ENCODE measurements at places on chromosomes 7 and 10.
A peak's percentile ranks its signal among the peaks of the same experiment; 100 is the strongest.

GRCh38 chr7:117751775-117752174 is 121.5 kb downstream of the CTTNBP2 start:
- no peak for DNase-seq

DNA sequence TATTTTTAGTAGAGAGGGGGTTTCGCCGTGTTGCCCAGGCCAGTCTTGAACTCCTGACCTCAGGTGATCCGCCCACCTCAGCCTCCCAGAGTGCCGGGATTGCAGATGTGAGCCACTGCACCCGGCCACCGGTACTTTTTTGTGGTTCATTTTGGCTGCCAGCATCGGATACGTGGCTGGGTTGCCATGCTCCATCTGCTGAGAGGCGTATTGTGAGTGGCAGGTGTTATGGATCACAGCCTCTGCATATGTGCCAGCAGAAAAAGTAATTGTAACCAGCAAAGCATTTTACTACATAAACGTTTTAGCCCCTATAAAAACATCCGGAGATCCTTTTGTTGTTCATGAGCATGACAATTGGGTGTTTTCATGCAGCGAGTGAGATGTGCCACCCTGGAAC is 7.1 kb downstream of the FOXK1 start:
- no peak for DNase-seq

DNA sequence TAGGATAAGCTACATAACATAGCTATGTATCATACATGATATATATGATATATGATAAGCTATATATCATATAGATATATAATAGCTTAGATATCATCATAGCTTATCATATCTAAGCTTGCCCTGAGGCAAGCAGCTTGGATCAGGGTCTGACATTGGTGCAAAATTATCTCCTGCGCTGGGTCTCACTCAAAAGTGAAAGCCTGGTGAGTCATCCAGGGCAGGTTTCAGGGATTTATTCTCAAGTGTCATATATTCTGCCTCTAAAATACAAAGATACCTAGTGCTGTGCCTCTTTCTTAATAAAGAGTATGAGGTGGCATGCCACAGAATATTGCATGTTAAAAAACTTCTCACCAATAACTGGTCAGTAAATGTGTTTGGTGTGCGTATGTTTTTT is 105.9 kb downstream of the CDC14C start:
- DNase-seq, result no peak

DNA sequence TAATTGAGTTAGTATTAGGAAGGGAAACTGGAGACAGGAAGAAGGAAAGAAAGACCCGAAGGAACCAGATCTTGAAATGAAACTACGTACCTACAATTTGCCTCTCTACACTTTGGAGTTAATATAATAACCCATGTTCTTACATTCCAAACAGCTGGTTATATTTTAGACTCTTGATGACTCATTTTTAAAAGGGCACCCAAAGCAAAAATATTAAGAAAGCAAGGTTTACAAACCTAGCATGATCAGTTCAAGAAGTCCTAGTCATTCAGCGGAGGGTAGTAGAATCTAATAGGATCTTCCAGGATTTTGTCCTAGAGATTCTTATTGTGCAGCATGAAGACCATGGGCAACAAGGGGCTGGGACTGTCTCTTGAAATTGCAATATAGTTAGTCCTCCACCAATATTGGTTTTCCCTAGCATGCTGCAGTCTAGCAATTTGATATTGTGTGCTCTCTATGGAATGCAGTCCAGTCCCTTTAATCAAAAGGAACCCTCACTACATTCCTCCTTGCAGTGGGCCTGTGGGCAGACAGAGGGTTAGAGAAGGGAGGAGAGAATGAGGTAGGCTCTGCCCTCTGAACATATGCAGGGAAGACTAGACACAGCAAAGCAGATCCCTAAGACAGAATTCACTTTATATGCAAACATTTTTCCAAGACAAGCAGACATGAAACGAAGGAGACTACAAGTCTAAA is 230.3 kb downstream of the INHBA start:
- no peak for DNase-seq

GRCh38 chr7:130669085-130669700 is 645 bp upstream of the COPG2 start:
- DNase-seq, result no peak

- DNase-seq, result peak; percentile 88
Observed at GRCh38 chr10:117216611-117217195, 19.4 kb downstream of the KCNK18 start.

GRCh38 chr7:50818324-50818723 is 35.6 kb upstream of the GRB10 start:
- no peak for DNase-seq

DNA sequence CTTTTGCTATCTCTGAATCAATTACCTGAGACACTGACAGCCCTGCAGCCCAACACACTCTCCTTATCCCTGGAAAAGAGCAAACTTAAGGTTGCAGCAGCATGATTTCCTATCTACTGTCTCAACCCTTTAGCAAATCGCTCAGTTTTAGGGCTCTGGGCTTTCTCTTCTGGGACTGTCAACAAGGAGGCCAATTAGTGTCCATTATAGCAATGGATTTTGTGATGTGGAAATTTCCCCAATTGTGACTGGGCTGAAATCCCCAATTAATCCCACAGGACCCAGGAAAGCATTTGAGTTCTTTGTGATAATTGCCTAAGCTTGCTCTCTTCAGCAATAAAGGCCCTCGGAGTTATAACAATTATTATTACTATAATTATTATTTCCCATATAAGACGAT is 197.0 kb downstream of the ZNF438 start:
- no peak for DNase-seq

DNA sequence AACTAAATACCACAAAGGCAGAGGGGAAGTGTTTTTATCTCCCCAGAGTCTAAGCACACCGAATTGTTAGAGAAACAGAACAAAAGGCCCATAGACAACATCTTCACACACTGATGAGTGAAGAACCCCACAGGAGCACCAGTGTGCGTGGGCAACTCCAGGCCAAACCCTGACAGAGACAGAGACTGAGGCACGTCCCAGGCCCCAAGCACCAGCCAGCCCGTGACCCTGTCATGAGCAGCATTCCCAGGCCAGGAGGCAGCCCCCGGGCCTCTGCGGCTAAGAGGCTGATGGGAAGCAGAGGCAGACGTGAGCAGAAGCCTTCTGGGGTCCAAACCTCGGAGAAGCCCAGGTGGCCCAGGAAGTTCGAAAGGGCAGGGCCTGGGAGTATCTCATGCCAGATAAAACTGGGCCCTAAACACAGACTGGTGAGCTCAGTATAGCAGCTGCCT is 184.4 kb downstream of the TCERG1L start:
- peak; percentile 75 for DNase-seq

DNA sequence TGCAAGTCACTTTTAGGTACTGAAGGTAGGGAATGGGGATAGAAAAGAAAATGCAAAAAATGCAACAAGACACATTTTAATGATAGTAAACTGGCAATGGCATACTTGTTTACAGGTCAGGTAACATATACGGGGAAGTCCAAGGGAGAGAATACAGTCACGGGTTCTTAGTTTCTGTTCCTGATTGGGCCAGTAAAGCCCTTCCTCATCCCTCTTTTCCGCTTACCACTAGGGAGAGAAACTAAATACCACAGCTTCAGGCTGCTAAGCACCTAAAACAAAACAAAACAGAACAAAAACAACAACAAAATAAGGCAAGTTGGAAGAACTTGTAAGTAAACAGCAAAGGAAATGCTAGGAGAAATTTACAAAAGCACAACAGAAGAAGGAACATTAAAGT is 65.2 kb upstream of the OGDHL start:
- DNase-seq, result no peak

DNA sequence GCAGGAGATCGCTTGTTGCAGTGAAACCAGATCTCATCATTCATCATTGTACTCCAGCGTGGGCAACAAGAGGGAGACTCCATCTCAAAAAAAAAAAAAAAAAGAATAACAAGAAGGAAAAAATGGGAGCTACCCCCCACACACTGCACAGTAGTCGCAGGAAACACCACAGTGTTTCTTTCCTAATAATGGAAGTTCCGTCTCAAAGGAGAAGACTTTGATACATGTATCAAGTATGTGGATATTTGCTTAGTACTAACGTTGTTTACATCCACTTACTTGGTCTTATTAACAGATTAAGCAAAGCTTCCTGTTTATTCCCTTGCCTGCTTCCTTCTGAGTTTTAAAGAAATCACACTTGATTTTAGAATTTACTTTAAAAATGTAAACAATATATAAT is 22.2 kb downstream of the YAE1 start:
- DNase-seq, result no peak

- no peak for DNase-seq
Observed at GRCh38 chr7:45923818-45924217, 2.7 kb upstream of the IGFBP3 start.

- DNase-seq, result no peak
Observed at GRCh38 chr7:138610671-138611170, 90.4 kb downstream of the SVOPL start.

- peak; percentile 96 for DNase-seq
Observed at GRCh38 chr7:151992375-151992774, 33.1 kb upstream of the GALNT11 start.

- DNase-seq, result no peak
Observed at GRCh38 chr10:34959786-34960185, 130.4 kb downstream of the CUL2 start.

- no peak for DNase-seq
Observed at GRCh38 chr7:152760854-152761748, 1.5 kb downstream of the ACTR3B start.

GRCh38 chr10:30436671-30437030 is 2.7 kb downstream of the MAP3K8 start:
- DNase-seq, result no peak

GRCh38 chr10:76119515-76119914 is 688.1 kb downstream of the LRMDA start:
- DNase-seq, result no peak

GRCh38 chr7:138125119-138125518 is 48.9 kb downstream of the AKR1D1 start:
- peak; percentile 79 for DNase-seq

- peak; percentile 80 for DNase-seq
Observed at GRCh38 chr10:1050554-1050953, 1.6 kb upstream of the IDI1 start.

- peak; percentile 92 for DNase-seq
Observed at GRCh38 chr7:128879939-128880746, 17.5 kb downstream of the ATP6V1F start.

DNA sequence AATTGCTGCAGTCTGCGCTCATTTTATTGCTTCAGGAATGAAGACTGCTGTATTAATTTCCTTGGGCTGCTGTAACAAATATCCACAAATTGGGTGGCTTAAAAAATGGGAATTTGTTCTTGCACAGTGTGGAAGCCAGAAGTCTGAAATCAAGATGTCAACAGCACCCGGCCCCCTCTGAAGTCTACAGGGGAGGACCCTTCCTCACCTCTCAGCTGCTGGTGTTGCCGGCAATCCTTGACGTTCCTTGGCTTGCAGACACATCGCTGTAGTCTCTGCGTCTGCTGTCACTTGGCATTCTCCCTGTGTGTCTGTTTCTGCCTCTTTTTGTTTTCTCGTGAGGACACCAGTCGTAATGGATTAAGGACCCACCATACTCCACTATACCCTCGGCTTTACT is 166.2 kb downstream of the PTPN20 start:
- DNase-seq, result peak; percentile 7

DNA sequence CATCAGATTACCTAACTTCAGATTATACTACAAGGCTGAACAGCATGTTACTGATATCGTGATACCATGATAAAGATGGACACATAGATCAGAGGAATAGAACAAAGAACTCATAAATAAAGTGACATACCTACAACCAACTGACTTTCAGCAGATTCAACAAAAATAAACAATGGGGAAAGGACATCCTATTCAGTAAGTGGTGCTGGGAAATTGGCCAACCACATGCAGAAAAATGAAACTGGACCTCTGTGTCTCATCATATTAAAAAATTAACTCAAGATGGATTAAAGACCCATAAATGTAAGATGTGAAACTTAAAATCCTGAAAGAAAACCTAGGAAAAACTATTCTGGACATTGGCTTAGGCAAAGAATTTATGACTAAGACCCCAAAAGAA is 158.6 kb downstream of the ZEB1 start:
- no peak for DNase-seq

GRCh38 chr7:93021748-93022147 is 96.0 kb downstream of the SAMD9 start:
- no peak for DNase-seq

DNA sequence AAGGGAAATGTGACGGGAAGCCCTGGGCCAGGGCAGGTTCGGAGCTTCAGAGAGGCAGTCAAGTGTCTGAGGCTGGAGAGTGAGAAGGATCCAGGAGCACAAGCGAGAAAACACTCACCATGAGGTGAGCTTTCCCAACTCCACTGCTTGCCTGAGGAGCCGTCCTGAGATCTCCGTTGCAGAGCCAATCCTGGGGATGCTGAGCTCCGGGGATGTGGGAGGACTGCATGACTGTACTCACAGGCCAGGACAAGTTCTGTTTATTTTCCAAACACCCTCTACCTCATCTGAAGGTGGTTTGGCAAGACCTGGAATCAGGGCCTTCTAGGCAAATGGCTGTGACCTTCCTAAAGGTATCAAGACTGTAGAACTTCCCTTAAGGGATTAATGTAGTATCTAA is 38.7 kb downstream of the GLI3 start:
- peak; percentile 71 for DNase-seq

DNA sequence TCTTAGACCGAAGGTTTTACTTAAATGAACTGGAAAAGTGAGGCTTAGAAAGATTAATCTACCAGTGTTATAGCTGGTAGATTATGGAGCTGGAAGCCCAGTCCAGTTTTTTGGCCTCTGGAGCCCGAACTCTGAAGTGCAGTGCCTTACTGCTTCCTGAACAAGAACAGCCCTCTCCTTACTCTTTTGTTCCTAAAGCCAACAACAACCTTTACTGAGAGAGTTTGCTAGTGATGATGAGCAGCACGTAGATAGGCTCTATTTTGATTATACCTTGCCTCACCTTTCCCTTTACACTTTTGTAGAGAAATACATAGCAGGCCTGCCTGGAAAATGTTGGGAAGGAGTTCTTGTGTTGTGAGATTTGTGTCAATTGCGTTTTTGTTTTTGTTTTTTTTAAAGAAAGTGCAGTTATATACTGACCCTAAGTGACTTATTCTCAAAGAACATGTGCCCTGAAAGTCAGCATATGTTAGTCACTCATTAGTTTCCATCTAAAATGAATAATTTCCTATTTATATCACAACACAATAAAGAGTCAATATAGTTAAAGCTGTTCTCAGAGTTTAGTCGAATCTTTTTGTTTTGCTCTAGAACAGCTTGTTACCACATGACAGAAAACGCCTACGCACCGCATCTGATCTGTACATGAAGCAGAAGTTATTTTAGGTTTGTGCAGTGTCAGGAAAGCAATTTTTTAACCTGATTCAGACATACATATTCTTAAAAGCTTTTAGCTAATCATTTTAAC is 33.0 kb downstream of the PLEKHA1 start:
- no peak for DNase-seq

DNA sequence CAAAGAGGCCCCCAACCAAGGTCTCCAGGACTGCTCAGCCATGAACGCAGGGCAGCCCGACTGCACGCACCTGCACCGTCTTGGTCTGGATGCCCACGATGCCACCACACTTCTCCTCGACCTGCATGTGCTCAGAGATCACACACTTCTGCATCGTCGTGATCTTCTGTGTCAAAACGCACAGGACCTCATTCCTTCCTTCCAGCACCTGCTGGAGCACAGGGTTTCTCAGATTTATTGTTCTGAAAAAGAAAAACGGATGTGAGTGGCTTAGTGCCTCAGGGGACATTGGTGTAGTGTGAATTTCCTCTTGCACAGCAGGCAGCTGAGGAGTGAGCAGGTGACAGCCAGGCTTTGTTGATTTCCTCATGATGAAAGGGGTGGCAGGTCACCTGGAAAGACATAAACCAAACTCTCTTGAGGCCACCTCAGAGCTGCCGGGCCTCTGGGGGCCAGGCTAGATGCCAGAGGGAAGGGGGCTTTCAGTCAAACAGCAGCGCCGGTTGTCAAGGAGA is 38.2 kb downstream of the GSDME start:
- DNase-seq, result peak; percentile 28

- DNase-seq, result no peak
Observed at GRCh38 chr7:91319351-91319750, 55.1 kb downstream of the FZD1 start.
